Inflammatory macrophage treated with lipopolysaccharide for 1 hour (primary cell): ENCODE measurements at places on chromosomes 6 and 20.
A peak's percentile ranks its signal among the peaks of the same experiment; 100 is the strongest.

DNA sequence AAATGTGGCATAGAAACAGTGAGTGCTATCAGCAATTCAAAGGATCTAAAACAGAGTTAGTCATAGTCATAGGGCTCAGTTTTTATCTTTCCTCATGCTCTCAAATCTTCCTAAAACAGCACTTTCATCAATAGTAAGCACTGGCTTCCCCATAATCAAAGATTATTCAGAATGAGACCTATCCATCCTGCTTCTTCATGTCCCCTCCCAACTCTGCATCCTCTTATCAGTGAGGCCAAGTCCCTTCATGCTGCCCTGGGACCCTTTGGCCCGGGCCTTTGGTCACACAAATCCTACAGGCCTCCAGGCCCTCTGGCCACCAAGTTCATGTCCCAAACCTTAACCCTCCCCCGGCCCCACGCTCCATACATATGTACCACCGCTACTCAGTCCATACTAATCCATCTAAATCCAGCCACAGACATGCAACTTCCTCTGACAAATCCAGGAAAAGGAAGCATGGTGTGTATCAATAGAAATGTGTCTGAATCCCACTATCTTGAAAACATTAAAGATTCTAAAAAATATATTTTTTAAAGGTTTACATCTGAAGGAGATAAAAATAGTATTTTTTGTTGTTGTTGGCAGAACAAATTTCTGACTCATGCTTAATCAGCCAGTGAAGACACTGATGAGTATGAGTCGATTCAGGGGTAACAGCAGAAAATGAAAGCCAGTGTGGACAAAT, 143.5 kb downstream of the PDE7B start:
- DNase-seq: peak; percentile 52

GRCh38 chr6:158358450-158359077, 46.3 kb downstream of the TULP4 start:
- DNase-seq: no peak

- no peak for DNase-seq
Observed at GRCh38 chr20:61408951-61409740, 157.1 kb downstream of the CDH4 start.

- peak; percentile 97 for DNase-seq
Observed at GRCh38 chr6:45681860-45682511, 304.3 kb upstream of the SUPT3H start.
